Pulmonary artery endothelial cell (primary cell): ENCODE measurements at places on chromosomes 7 and 10. TPM values are rescaled to one million over a fixed set of nuclear protein-coding genes. Genes with fewer than 3 reads are reported as not detected.

Gene ZNHIT1
- 84.0 and 118 TPM in 2 replicates for total RNA-seq

Gene PNLIP
- not detected in 2 replicates for total RNA-seq

Gene NCF1
- total RNA-seq, result not detected in 2 replicates

Gene SUN3
- total RNA-seq, result not detected in 2 replicates

Gene SPDYE2B
- total RNA-seq, result not detected in 2 replicates

Gene HTR5A
- not detected in 2 replicates for total RNA-seq

Gene FBXW4
- total RNA-seq, result 15.8 and 23.3 TPM in 2 replicates

Gene HOGA1
- 0.18 and 0.53 TPM in 2 replicates for total RNA-seq

Gene KCP
- total RNA-seq, result 0.04 TPM in 1 of 2 replicates, not detected in the other

Gene SEMA3D
- total RNA-seq, result 0.95 and 1.8 TPM in 2 replicates

Gene IDI2
- total RNA-seq, result not detected in 2 replicates

Gene MKI67
- 16.4 and 36.2 TPM in 2 replicates for total RNA-seq

Gene VSTM4
- total RNA-seq, result 0.26 and 0.32 TPM in 2 replicates

Gene FXYD4
- total RNA-seq, result not detected in 2 replicates

Gene UCMA
- total RNA-seq, result not detected in 2 replicates

Gene PTPN12
- total RNA-seq, result 40.8 and 48.2 TPM in 2 replicates

Gene PDZD7
- total RNA-seq, result 0.46 and 0.63 TPM in 2 replicates

Gene LRIT1
- not detected in 2 replicates for total RNA-seq

Gene NPSR1
- total RNA-seq, result not detected in 2 replicates

Gene GAD2
- not detected in 2 replicates for total RNA-seq

Gene CTNNA3
- not detected in 2 replicates for total RNA-seq

Gene PITRM1
- 78.5 and 87.6 TPM in 2 replicates for total RNA-seq

Gene ABLIM1
- 56.3 and 103 TPM in 2 replicates for total RNA-seq

Gene NPC1L1
- total RNA-seq, result not detected in 2 replicates

Gene NRP1
- total RNA-seq, result 249 and 316 TPM in 2 replicates

Gene PON2
- 72.6 and 74.5 TPM in 2 replicates for total RNA-seq

Gene CNNM1
- under 0.01 and 0.04 TPM in 2 replicates for total RNA-seq
